ENCODE measurements at places on chromosomes 12 and 14.
A peak's percentile ranks its signal among the peaks of the same experiment; 100 is the strongest.

- DNase-seq, result no peak
Observed at GRCh38 chr12:131030472-131031328, 77.0 kb downstream of the ADGRD1 start.

GRCh38 chr14:90512329-90512991 lies 115.6 kb downstream of the CALM1 start:
- DNase-seq, result peak; percentile 57

GRCh38 chr12:10722502-10722904 lies 620 bp downstream of the YBX3 start:
- DNase-seq, result no peak

DNA sequence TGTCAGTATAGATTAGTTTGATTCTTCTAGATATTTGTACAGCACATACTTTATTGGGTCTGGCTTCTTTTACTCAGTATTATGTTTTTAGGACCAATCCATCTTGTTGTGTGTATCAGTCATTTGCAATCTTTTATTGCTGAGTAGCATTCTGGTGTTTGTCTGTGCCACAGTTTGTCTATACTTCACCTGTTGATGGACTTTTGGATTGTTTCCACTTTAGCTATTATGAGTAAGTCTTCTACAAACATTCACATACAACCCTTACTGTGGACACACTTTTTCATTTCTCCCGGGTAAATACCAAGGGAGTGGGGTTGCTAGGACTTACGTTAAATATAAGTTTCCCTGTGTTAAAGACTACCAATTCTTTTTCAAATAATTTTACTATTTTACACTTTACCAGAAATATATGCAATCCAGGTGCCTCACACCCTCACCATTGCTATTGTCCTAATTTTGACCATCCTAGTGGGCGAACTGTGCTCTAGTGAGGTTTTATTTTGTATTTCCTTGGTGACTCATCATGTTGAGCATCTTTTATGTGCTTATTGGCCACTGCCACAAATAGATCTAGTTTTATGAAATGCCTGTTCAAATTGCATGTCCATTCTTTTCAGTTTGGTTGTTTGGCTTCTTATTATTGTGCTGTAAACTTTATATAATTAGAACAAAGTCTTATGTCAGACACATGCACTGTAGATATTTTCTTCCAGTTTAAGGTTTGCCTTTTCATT lies 304.7 kb upstream of the TMTC1 start:
- DNase-seq, result no peak

GRCh38 chr14:81286574-81287370 lies 66.0 kb upstream of the GTF2A1 start:
- DNase-seq, result no peak

DNA sequence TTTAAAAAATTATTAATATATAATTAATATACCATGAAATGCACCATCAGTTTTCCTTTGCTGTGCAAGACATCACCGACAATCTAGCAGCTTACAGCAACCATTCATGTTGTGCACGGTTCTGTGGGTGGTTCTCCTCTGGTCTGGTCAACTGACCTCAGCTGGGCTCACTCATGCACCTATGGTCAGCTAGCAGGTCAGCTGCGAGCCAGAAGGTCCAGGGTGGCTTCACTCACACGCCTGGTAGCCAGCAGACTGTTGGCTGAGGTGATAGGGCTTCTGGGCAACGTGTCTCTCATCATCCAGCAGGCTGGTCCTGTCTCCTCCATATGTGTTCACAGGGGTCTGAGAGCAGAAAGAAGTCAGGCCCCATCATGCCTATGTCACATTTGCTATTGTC lies 210.4 kb downstream of the KIF26A start:
- no peak for DNase-seq

- DNase-seq, result no peak
Observed at GRCh38 chr14:79698298-79698711, 513.0 kb downstream of the DIO2 start.

DNA sequence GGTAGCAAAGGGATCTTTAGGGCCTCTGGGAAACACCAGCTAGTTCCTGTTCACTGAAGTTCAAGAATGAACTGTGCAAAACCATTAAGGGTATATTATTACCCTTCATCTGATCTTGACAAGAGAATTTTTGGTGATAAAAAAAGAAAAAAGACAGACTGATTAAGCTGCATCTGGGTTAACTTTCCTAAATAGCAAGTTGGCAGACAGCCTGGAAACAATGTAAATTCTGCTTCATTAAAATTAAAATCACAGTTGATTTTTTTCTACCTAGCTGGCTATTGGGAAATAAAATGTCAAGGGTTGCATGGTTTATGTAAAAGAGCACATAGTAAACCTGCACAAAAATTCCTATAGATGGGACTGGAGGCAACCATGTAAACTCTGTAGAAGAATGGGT lies 126.6 kb upstream of the PRKD1 start:
- no peak for DNase-seq

- DNase-seq, result no peak
Observed at GRCh38 chr12:52277486-52278245, 3.2 kb downstream of the KRT86 start.

- peak; percentile 20 for DNase-seq
Observed at GRCh38 chr12:66269757-66270383, 32.4 kb upstream of the HELB start.

DNA sequence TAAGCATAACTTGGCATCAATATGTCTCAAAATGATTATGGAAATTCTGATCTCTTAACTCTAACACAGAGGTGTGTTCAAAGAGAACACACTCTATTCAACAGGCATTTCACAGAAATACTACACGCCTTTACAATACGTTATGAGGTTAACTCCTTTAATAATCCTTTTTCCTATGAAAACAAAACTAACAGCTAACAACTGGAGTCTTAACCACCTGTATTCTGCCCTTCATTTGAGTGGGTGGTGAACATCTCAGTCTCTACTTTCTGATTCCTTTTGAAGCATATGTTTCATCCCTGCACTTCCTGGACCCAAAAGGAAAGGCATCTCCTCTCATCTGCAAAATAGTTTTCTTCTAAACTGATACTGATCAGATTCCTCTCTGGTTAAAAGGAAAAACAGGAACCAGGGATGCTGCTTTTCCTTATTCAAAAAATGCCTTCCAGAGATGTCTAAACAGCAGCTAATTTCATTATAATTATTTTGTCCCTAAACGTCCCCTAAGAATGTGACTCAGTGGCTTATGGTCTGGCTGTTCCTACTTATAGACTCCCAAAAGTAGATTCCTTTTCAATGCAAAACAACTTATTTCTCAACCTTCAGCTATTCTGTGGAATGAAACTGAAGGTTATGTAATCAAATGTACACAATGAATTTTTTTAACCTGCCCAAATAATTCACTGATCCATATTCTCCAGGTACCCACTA lies 24.1 kb downstream of the ITPR2 start:
- no peak for DNase-seq

- no peak for DNase-seq
Observed at GRCh38 chr14:100708425-100709288, 18.0 kb upstream of the DLK1 start.

DNA sequence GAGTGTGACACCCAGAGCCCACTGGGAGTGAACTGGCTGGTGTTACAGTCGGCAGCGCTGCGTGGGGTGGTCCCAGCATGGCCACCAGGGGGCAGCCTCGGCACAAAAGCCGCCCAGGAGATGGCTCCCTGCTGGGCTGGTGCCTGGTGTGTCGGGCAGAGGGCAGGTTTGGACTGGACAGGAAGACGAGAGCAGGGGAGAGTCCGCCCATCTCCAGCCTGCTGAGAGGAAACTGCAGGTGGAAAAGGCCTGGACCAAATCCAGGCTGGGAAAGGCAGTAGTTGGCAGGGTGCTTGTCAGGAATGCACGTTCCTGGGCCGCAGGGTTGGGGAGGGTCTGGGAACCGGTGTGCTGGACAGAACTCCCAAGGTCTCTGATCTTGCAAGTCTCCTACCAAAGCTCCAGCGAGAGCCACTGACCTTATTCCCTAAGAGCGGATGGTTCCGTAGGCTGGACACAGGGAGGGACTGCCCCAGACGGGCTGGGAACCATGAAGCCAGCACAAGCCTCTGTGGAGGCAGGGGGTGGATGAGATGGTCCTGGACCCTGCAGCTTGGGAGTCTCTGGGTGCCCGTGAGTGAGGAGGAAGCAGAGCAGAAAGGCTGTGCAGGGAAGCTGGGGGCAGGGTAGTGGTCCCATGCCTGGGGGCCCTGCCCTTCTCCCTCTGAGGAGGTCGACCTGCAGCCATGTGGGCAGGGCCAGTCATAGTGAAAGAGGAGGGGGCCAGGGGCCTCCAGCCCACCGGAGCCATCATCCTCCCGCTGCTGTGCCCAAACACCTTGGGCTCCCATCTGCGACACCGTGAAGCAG lies 1.8 kb downstream of the AHNAK2 start:
- DNase-seq, result peak; percentile 84

DNA sequence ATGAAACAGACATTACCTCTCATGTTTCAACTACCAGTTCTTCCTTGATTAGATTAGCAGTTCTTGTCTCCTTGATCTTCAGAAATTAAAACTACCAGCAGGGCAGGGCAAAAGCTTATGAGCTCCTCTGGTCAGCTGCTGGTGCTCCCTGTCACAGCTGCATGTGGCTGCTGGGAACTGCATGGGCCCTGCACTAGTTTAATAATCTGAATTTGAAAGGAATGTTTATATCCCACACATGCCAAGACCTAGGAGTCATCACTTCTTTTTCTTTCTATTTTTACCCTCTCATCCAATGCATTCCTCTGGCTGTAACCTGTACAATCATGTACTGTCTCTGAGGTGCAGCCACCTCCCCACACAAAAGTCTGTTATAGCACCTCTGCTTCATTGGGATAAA lies 73.9 kb downstream of the ARMH4 start:
- no peak for DNase-seq

DNA sequence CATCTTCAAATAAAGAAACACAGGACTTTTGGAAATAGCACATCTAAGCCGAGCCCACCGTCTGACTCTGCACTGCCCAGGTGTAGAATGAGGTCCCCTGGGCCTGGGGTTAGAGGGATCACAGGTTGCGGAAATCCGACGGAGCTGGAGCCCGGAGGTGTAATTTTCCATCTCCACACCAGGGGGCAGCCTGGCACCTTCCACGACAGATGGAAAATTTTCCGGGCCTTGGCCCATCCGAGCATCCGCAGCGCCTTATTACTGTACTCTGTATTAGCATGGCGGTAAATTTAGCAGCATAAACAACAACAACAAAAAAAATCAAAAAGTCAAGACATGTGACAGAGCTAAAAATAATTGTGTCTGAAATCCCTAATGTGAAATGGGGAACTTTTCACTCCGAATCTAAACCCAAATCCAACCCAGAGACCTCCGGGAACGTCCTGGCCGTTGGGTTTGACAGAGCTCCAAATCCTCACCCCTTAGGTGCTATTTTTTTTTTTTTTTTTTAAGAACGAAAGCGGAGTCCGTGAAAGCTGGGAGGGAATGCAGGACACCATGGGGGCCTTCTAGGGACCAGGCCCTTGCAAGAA lies 93.9 kb downstream of the KSR2 start:
- peak; percentile 63 for DNase-seq

- DNase-seq, result no peak
Observed at GRCh38 chr12:43210485-43211192, 341.4 kb downstream of the ADAMTS20 start.

DNA sequence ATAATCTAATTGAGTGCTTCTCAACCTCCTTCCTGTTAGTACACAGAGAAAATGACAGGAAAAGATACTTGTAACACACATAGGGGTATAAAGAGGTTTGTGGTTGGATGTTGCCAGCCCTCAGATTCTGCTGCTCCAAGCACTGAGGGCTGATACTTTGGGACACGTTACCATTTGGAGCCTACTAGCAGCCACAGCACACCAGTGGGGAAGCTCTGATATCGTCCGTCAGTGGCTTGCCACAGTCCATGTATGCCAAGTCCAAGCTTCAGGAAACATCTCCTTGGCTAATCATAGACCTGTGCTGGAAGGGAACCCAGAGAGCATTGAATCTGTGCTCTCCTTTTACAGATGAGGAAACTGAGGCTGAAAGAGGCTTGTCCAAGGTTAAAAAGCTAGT lies 22.3 kb downstream of the B4GALNT3 start:
- no peak for DNase-seq

DNA sequence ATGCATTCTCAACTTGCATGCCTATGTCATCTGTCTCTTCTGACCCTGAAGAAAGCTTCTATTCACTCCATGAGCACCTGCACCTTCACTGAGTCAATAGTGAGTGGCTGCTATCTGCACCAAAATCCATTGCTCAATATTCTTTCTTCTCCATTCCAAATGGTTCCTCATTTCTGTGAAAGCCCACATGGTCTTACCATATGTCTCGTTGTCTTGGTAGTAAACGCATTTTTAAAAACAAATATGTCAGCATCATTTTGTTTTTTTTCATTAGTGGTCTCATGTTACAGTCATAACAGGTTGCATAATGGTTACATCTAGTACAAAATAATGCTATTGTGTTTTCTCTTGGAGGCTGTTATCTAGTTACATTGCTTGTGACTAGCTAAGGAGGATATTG lies 106.9 kb upstream of the CPM start:
- DNase-seq, result peak; percentile 0

- no peak for DNase-seq
Observed at GRCh38 chr14:68543516-68543915, 249.4 kb downstream of the ZFP36L1 start.

GRCh38 chr14:59507063-59507751 lies 22.9 kb downstream of the JKAMP start:
- peak; percentile 70 for DNase-seq

- no peak for DNase-seq
Observed at GRCh38 chr12:31645924-31646323, 13.6 kb upstream of the ETFBKMT start.

DNA sequence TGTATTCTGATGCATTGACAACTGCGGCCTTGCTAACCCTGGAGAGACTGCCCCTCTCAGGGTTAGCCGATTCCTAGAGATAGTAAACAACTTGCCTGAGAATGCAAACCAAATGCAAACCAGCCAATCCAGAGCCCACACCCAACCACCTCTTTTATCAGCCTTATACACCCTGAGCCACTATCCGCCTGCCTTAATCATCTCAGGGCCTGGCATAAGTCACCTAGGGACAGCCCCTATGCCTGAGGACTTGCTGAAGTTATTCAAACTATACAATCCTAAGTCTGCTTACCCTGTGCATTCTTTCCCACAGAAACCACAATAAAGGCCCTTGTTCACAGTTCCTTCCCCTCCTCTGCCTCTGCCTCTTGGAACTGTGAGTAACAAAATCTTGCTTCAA lies 177.2 kb downstream of the KCNA5 start:
- no peak for DNase-seq

DNA sequence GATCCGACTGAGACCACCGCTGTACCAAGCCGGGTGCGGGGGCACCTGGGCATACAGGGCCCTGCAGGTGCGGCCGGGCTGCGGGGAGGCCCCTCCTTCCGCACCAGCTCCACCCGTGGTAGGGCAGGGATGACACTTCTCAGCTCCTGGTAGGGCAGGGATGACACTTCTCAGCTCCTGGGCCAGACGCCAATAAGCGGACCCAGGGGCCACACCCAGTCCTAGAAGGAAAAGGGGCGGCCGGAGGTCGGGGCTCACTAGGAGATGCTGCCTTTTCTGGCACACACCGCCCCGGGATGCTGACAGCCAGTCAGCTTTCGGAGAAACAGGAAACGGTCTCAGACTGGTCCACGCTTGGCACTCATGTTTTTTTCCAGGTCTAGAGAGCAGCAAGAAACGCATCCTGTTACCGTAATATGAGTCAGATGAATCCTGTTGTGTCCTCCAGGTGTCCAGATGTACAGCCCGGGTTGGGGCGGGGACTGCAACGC lies 34.8 kb downstream of the NFKBIA start:
- peak; percentile 61 for DNase-seq

GRCh38 chr14:44981198-44981597 lies 19.2 kb downstream of the TOGARAM1 start:
- no peak for DNase-seq

- DNase-seq, result no peak
Observed at GRCh38 chr12:46585854-46586621, 213.5 kb upstream of the SLC38A2 start.

Measured in COR-L47 (cell line).